RWPE2 (cell line): ENCODE measurements at places on chromosomes 7 and 10.

DNA sequence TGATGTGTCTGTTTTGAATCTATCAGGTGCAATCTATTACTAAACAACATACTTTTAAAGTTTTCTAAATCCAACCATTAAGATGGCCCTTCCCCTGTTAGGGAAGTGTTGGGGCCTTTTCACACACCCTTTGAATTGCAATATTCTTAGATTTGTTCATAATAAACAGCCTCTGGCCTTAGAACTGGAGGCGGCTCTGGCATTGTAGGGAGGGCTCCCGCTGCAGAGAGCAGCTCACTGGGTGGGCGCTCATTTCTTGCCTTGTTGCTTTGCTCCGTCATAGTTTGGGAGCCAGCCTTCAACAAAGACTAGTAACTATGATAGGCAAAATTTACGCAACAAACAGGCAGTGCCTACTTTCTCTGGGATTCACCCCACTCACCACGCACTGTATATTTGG lies 4.2 kb upstream of the HOXA10 start:
- peaks cover 26% of the 10 kb centered on the region for H3K4me1 ChIP-seq
- no peaks in the 10 kb centered on the region for H3K36me3 ChIP-seq
- H3K4me3 ChIP-seq: peak overlapping the region; percentile 33
- H3K27ac ChIP-seq: peak overlapping the region; percentile 93
- peak; percentile 55 for DNase-seq

DNA sequence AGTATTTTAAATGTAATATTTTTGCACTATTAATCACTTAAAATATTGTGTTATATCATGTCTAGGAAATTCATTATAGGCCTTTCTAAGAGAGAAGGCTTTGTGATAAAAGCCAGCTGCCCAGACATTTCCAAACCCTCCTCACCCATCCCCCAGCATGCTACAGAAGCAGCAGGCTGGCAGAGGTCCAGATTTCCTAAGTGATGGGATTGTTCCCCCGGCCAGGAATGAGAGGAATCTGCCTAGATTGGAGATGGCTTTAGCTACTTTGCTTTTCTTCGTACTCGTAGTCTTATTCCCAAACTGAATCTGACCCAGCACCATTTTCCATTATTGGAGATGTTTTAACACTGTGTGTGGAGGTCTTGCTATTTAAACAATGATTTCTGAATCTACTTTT lies 29.4 kb downstream of the CDK14 start:
- peaks cover 52% of the 10 kb centered on the region for H3K4me1 ChIP-seq
- no peak overlapping the region for H3K4me3 ChIP-seq
- H3K27ac ChIP-seq: peak overlapping the region; percentile 96
- DNase-seq: peak; percentile 76
- H3K36me3 ChIP-seq: no peaks in the 10 kb centered on the region

DNA sequence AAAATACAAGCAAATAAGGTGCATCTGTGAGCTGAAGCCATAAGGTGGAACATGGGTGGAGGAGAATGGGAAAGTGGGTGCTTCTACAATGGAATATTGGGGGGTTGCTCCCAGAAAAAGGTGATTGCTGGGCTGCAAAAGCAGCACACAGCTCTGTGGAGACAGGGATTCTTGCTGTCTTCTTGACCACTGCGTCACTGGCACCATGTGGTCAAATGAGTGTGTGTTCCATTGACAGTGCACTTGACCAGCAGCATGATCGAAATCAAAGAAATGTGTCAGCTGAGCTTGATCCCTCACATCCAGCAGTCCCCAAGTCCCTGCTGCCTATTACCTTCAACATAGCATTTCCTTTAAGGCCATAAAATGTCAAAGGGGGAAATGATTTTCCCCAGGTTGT lies 56.2 kb downstream of the GPR26 start:
- H3K36me3 ChIP-seq: no peaks in the 10 kb centered on the region
- H3K27me3 ChIP-seq: peaks cover 7% of the 10 kb centered on the region
- no peaks in the 10 kb centered on the region for H3K4me1 ChIP-seq
- DNase-seq: no peak

GRCh38 chr7:135166338-135166990 lies 4.0 kb downstream of the CYREN start:
- no peak overlapping the region for H3K4me3 ChIP-seq

- no peaks in the 10 kb centered on the region for H3K27me3 ChIP-seq
- no peak overlapping the region for H3K4me3 ChIP-seq
- no peak for DNase-seq
- H3K27ac ChIP-seq: no peak overlapping the region
- no peaks in the 10 kb centered on the region for H3K4me1 ChIP-seq
Measured at GRCh38 chr7:147033641-147034040, 917.0 kb downstream of the CNTNAP2 start.

DNA sequence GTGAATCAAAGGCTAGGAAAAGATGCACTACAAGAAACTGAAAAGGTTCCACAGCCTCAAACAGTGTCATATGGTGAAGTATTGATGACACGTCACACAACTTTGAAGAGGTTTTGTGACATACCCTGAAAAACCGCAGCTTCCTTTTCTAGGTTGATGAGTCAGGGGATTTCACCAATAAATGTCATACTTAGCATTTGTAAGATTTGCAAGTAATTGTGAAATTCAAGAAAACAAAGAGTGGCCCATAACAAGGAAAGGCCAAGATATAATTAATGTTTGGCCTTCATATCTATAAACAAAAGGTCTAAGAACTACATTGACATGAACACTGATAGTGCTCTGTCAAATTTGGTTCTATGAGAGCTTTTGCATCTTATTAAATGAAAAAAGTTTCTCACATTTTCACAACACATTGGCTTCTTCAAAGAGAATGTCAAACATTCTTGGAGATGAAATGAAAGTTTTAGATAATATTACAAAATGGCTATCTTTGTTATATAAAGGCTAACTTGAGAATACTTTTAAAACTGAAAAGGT lies 62.0 kb upstream of the NAMPT start:
- H3K27ac ChIP-seq: peak overlapping the region; percentile 42
- no peak overlapping the region for H3K4me3 ChIP-seq
- DNase-seq: no peak
- no peaks in the 10 kb centered on the region for H3K27me3 ChIP-seq
- peaks cover 24% of the 10 kb centered on the region for H3K4me1 ChIP-seq

DNA sequence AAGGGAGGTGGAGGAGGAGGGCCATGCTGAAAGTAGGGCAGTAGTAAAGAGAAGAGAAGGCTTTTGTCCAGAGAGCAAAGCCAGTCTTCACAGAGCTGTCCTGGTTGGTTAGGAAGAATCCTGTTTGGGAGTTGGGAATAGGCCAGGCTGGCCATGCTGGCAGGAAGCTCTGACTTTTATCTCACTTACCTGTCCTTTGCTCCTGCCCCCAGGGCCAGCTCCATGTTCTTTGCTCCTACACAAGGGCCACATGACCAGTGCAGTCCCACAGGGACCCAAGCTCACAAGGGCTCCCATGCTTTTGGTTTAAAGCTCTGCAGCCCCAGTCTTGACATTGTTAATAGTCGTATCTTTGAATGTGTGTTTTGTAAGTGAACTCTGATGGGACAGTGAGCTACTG lies 161.6 kb upstream of the KMT2E start:
- no peak overlapping the region for H3K27ac ChIP-seq
- no peak overlapping the region for H3K4me3 ChIP-seq
- peaks cover 8% of the 10 kb centered on the region for H3K27me3 ChIP-seq
- H3K4me1 ChIP-seq: no peaks in the 10 kb centered on the region
- DNase-seq: no peak

DNA sequence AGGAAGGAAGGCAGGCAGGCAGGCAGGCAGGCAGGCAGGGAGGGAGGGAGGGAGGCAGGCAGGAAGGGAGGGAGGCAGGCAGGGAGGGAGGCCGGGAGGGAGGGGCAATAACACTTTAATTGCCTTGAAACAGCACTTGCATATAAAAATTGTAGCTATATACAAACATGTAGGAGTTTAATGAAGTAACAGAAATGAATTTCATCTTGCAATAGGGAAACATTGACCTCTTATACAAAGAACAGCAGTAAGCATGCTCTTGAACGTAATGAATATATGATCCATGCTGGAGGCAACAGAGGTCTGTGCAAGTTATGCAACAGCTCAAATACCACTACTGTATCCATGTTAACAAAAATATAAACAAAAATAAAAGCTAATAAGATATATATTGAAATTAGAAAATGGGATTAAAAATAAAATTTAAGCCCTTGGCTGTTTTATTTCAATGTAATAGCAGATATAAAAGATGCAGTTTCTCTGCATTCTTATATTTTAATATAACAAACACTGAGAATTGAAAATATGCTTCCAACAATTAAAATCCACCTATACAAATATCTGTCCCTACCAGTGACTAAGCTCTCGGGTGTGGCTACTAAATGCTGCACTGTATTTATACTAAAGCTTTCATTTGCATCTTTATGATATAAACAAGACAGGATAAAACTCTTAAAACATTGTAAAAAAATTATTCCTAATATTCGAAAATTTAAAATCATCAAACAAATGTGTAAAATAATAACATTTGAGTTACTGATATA lies 50.3 kb downstream of the CACNA2D1 start:
- no peaks in the 10 kb centered on the region for H3K27me3 ChIP-seq
- H3K4me1 ChIP-seq: no peaks in the 10 kb centered on the region
- H3K4me3 ChIP-seq: no peak overlapping the region
- no peak for DNase-seq
- H3K36me3 ChIP-seq: no peaks in the 10 kb centered on the region
- no peak overlapping the region for H3K27ac ChIP-seq

GRCh38 chr7:41573015-41573414 lies 129.9 kb downstream of the INHBA start:
- no peak overlapping the region for H3K4me3 ChIP-seq
- no peaks in the 10 kb centered on the region for H3K27me3 ChIP-seq
- no peak for DNase-seq
- no peaks in the 10 kb centered on the region for H3K36me3 ChIP-seq
